NCI-H526 (cell line): ENCODE measurements at places on chromosomes 2 and 18.

DNA sequence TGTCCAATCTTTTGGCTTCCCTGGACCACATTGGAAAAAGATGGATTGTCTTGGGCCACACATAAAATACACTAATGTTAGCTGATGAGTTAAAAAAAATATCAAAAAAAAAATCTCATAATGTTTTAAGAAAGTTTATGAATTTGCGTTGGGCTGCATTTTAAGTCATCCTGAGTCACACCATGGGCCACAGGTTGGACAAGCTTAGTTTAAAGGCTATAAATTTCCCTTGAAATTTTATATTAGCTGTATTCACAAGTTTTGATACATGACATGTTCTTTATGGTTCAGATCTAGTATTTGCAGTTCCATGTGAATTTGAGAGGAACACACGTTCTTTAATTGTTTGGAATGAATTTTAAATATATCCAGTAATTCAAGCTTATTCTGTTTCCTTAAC, 21.9 kb downstream of the CARF start:
- DNase-seq: no peak

DNA sequence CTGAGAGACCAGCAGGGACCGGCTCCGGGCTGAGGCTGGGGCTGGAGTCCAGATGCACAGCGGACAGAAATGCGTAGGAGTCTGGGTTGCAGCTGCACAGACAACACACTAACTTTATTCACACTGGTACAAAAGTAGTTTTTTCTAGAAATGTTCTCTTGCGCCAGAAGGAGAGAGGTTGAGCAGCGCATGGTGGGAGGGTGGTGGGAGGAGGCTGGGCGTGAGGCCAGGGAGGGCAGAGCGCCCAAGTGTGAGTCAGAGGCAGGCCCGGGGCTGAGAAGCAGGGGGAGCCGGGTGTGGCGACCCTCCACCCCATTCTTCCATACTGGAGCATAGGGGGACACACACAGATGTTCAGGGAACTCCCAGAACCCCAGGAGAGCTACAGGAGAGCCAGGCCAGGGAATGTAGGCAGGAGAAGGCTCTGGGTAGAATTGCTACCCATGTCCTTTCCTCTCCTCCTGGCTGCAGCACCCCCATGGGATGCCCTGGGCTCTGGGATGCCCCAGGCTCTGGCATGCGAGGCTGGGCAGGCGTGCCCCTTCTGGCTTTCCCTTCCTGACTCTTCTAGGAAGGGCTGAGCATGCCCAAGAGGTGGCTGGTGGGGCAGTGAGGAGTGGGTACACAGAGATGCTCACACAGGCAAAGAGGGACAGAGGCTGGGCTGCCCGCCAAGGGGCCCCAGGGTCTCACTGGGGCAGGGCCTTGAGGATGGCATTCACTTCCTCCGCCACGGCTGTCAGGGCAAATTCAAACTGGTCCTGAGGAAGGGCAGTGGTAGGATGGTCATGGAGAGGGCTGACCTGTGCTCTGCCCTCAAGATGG, 10.6 kb downstream of the DNAJB2 start:
- DNase-seq: no peak

DNA sequence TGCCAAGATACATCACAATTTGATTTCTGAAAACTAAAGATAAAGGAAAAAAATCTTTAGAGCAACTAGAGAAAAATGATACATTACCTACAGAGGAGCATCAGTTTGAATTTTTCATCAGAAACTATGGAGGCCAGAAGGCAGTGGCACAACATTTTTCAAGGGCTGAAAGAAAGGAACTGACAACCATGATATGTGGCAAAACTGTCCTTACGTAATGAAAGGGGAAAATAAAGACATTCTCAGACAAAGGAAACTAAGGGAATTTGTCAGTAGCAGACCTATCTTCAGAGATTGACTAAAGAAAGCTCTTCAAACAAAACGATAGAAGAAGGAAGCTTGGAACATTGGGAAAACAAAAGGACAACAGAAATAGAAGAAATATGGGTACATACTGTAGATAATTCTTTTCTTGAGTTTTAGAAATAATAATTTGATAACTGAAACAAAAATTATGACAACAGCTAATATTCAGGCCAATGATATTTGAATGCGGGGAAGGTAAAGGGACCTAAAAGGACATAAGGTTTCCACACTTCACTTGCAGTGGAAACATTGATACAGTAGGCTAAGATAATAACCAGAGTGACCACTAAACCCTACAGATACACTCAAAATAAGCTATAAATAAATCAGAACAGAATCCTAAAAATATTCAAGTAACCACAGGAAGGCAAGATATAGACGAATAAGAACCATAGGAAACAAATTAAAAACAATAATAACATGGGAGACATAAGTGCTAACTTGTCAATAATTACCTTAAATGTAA, 70.0 kb upstream of the NPAS2 start:
- DNase-seq: no peak

DNA sequence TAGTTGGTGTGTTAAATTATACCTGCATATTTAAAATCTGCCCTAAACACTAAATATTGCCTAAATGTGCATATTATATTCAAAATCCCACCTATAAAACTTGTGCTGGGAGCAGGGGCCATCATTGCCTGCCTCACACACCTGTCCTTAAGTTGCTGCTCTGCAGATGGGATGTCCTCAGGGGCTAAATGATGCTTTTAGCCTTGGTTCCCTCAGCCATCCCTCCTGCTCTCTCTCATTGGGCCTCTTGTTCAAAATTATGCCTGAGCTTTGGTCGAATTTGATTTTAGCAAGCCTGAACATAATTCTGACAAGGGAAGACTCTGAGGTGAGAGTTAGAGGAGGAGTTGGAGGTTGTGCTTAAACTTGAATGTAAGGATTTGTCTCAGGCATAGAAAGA, 318.3 kb upstream of the RAB12 start:
- no peak for DNase-seq

DNA sequence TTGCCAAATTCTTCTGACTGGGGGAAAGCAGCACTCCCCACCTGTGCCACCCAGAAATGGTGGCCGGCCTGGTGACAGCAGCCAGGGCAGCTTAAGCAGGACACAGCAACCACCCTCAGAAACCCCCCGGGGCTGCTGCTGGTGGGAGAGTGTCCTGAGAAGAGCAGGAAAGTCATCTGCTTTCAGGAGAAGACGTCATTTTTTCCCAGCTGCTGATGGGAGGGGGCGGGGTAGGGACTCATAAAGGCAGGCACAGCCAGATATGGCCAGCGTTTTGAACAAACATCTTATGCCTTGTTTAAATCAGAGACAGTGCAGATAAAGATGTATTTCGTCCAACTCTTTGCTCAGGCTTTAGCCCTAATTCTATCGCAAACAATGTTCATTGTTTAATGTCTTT, 139.5 kb downstream of the LRRC30 start:
- DNase-seq: no peak

- DNase-seq: no peak
These were observed 48.8 kb downstream of the ANKMY1 start for GRCh38 chr2:240508832-240509545.

DNA sequence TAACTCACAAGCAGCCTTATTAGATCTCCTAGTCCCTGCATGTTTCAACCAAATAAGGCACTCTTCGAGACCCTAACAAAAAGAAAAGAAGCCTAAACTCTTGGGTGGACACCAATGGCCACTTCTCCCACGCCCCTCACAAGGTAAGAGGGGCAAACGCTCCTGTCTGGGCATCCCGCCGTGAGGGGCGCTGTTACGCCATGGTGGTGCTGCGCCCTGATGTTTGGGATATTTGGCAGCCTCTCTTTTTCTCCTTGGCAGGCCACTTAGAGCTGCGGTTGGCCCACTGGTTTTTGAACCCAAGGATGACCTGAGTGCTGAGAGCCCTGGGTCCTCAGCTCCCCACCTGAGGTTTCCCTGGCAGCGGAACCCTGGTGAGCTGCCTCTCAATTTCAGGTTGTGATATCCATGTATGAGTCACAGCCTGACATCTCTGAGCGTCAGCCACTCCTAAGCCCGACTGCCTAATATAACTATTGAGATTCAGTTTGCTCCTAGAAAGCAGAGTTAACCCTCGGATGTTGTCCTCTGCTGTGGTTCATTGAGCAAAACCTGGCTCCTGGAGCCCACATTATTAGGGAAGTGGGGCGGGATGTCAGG, 103.3 kb downstream of the COL6A3 start:
- DNase-seq: no peak

- no peak for DNase-seq
These were observed 777 bp upstream of the RAB17 start for GRCh38 chr2:237591141-237591881.

DNA sequence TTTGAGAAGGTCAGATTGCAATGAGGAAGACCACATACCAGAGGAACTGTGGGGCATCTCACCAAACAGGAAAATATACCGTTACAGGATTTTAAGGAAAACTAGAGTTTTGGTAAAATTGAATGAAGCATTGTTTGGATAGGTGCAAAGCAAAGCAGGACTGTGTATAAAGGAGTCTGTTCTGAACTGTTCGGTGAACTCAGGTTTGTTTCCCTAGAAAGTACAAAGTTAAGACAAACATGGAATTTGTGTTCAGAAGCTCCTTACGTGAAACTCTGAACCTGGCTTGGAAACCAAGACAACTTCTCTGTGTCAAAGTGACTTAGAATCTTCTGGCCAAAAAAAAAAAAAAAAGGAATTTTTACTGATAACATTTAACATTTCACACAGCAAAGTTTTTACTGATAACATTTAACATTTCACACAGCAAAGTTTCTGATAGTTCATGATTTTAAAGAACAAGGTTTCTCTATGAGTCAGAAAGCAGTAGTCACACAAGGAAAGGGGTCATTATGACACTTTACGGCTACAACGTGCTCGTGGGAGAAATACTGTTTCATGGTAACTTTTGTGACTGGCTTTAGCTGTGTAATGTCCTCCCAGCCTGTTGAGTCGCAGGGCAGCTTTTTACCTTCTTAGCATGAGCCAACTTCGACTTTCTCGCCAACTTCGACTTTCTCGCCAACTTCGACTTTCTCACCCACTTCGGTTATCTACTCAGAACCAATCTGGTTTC, 21.2 kb upstream of the TET3 start:
- DNase-seq: no peak

DNA sequence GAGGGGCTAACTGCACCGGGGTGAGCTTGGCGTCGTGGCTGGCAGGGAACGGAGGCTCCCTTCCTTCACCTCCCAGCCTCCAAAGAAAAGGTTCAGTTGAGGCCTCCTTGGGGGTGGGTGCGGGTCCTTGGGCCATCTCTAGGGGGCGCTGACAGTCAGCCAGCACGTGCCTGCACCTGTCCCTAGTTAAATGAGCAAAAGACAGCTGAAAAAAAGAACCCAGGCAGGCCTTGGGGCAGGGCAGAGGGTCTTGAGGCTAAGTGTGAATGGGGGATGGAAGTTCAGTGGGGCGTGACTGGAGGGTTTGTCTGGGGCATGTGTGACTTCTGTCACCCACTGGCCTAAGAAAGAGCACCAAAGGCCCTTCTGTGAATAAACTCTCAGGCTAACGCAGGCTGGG, 56.4 kb downstream of the ZFP36L2 start:
- DNase-seq: no peak

DNA sequence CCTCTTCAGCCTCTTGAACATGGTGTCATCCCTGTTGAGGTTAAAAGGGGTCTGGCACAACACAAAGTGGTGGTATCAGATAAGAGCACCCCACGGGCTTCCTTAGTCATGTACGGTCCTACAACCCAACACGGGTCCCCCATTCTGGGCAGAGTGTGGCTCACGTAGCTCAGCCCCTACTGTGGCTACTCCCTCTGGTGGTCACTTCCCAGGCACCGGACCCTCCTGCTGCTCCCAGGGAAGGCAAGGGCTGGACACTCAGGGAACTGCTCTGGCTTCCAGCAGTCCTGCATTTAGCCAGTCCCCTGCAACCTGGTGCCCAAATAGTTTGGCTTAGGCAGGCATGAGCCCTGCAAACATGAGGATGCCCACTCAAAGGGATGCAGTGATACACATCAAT, 58.6 kb downstream of the GALNT14 start:
- DNase-seq: no peak

- DNase-seq: no peak
These were observed 34.7 kb upstream of the ZSWIM2 start for GRCh38 chr2:186883666-186884065.

- DNase-seq: no peak
These were observed 40.1 kb downstream of the RASGRP3 start for GRCh38 chr2:33516456-33516995.

DNA sequence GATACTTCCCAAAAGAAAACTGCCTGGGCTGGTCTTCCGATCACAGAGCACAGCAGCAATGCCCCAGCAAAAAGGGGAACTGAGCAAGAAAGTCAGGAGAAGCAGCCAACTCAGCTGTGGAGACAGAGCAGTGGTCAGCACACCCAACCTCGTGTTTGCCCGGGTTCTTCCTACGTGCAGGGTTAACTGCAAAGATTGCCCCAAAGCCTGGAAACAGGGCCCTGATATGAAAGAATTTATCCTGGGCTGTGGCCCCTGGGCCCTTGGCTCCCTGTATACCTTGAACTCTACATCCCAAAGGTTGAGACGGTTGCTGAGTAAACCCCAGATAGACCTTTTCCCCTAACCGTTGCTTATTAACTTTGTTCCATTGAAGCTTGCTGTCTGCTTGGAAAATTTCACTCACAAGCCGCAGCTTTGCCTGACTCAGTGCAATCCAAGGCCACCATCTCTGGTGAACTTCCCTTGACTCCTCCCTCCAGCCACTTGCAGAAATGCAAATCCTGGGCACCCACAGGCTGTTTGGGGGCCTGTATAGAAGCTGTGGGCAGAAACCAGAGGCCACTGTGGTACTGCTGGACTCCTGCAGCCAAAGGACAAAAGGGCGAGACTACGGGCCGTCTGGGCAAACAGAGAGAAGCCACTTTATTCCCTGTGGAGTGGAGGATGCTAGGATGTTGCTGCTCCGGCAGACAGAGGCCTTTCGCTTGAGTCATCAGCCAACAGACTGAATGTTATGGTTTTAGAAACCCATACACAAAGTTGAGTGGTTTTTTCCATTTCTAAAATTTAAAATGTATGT, 18.2 kb downstream of the NRP2 start:
- DNase-seq: no peak

DNA sequence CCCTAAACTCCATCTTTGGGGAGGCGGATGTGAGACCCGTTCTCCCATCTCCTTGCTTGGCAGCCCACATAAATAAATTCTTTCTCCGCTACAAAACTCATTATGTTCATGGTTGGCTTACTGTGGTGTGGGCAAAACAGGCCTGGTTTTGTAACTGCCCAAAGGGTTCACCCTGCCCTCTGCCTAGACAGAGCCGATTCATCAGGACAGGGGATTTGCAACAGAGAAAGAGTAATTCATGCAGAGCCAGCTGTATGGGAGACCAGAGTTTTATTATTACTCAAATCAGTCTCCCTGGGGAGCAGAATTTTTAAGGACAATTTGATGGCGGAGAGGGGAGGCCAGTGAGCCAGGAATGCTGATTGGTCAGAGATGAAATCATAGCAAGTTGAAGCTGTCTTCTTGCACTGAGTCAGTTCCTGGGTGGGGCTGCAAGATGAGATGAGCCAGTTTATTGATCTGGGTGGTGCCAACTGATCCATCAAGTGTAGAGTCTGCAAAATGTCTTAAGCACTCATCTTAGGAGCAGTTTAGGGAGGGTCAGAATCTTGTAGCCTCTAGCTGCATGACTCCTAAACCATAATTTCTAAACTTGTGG, 8.4 kb upstream of the RNF125 start:
- no peak for DNase-seq

GRCh38 chr18:6145645-6146306, 250.5 kb upstream of the TMEM200C start:
- no peak for DNase-seq
